ENCODE measurements at places on chromosomes 6 and 20. TPM values are rescaled to one million over a fixed set of nuclear protein-coding genes. Genes with fewer than 3 reads are reported as not detected.

DNA sequence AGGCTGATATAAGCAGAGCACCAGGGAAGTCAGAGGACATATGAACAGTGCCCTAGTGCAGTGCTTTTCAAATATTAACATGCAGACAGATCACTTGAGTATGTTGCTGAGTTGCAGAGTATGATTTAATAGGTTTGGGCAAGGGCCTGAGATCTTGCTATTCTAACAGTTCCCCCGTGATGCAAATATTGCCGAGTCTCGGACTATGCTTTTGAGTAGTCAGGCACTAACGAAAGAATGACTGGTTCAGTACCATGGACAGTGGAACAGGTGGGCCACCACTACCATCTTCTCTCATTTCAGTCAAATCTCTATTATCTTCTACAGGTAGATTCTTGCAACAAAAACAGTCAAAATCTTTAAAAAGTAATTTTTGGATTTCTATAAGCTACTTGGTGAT is 3.7 kb upstream of the TMEM200A start:
- H3K4me3 ChIP-seq: no peak overlapping the region
- peaks cover 17% of the 10 kb centered on the region for H3K4me1 ChIP-seq
- DNase-seq: peak; percentile 13
- no peak overlapping the region for H3K27ac ChIP-seq
- H3K27me3 ChIP-seq: peaks cover 12% of the 10 kb centered on the region
- no peaks in the 10 kb centered on the region for H3K36me3 ChIP-seq

GRCh38 chr6:168218785-168219566 is 100.6 kb downstream of the DACT2 start:
- no peak overlapping the region for H3K27ac ChIP-seq
- H3K4me3 ChIP-seq: no peak overlapping the region
- no peak for DNase-seq
- no peaks in the 10 kb centered on the region for H3K36me3 ChIP-seq
- H3K4me1 ChIP-seq: no peaks in the 10 kb centered on the region

Gene MSH5
- total RNA-seq: 105 TPM

DNA sequence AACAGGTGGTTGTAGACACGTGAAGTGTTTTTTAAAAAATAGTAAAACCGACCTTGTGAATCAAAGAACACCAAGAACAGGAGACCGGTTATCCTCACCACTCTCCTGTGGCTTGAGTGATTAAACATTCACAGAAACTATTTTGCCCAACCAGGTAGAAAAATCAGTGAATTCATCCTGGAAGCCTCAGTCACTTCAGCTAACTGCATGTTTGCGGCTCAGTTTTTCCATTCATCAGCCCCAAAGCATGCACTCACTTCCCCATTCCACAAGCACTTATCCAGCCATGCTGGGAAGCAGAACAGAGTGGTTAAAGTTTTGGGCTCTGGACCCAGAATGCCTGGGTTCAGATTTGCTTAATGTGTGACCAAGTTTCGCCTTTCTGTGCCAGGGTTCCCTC is 2.4 kb downstream of the LRRN4 start:
- H3K4me1 ChIP-seq: peaks cover 5% of the 10 kb centered on the region
- no peak overlapping the region for H3K27ac ChIP-seq
- peaks cover 28% of the 10 kb centered on the region for H3K27me3 ChIP-seq
- no peak overlapping the region for H3K4me3 ChIP-seq
- DNase-seq: no peak
- no peaks in the 10 kb centered on the region for H3K36me3 ChIP-seq

GRCh38 chr6:149012040-149012545 is 265.3 kb downstream of the UST start:
- H3K36me3 ChIP-seq: no peaks in the 10 kb centered on the region
- H3K4me1 ChIP-seq: no peaks in the 10 kb centered on the region
- H3K4me3 ChIP-seq: no peak overlapping the region
- no peaks in the 10 kb centered on the region for H3K27me3 ChIP-seq
- DNase-seq: no peak

- peaks cover 22% of the 10 kb centered on the region for H3K4me1 ChIP-seq
- no peaks in the 10 kb centered on the region for H3K27me3 ChIP-seq
- no peak overlapping the region for H3K27ac ChIP-seq
Measured at GRCh38 chr6:35385457-35386202, 43.3 kb downstream of the PPARD start.

- peaks cover 9% of the 10 kb centered on the region for H3K27me3 ChIP-seq
- H3K4me3 ChIP-seq: no peak overlapping the region
- H3K4me1 ChIP-seq: no peaks in the 10 kb centered on the region
- no peak overlapping the region for H3K27ac ChIP-seq
Measured at GRCh38 chr6:151254451-151255081, 14.8 kb downstream of the AKAP12 start.

GRCh38 chr6:157203312-157203744 is 120.0 kb downstream of the TMEM242 start:
- no peak overlapping the region for H3K4me3 ChIP-seq
- H3K36me3 ChIP-seq: peaks cover 15% of the 10 kb centered on the region
- no peaks in the 10 kb centered on the region for H3K4me1 ChIP-seq
- no peaks in the 10 kb centered on the region for H3K27me3 ChIP-seq
- DNase-seq: no peak
- H3K27ac ChIP-seq: no peak overlapping the region

- no peak for DNase-seq
- H3K27me3 ChIP-seq: no peaks in the 10 kb centered on the region
- no peak overlapping the region for H3K4me3 ChIP-seq
- H3K27ac ChIP-seq: no peak overlapping the region
Measured at GRCh38 chr20:62287129-62287528, 15.7 kb upstream of the ADRM1 start.

Gene LAMA5
- 0.25 TPM for total RNA-seq

- peaks cover 14% of the 10 kb centered on the region for H3K4me1 ChIP-seq
- H3K27me3 ChIP-seq: no peaks in the 10 kb centered on the region
- no peak for DNase-seq
- H3K27ac ChIP-seq: no peak overlapping the region
- no peak overlapping the region for H3K4me3 ChIP-seq
- peaks cover 3% of the 10 kb centered on the region for H3K36me3 ChIP-seq
Measured at GRCh38 chr20:32184961-32185603, 22.5 kb downstream of the PLAGL2 start.

Measured in activated CD8-positive, alpha-beta T cell treated with anti-CD3 and anti-CD28 coated beads for 36 hours (primary cell).